CD8-positive, alpha-beta memory T cell (primary cell): ENCODE measurements at places on chromosomes 1 and 21. TPM values are rescaled to one million over a fixed set of nuclear protein-coding genes. Genes with fewer than 3 reads are reported as not detected.

FCRL5 gene
- total RNA-seq, result not detected

CLDN8 gene
- not detected for total RNA-seq

HRNR gene
- not detected for total RNA-seq

GPR157 gene
- 3.1 TPM for total RNA-seq

PLXNA2 gene
- total RNA-seq, result 1.1 TPM

IGSF5 gene
- not detected for total RNA-seq
